ENCODE measurements at places on chromosomes 2 and 18.

DNA sequence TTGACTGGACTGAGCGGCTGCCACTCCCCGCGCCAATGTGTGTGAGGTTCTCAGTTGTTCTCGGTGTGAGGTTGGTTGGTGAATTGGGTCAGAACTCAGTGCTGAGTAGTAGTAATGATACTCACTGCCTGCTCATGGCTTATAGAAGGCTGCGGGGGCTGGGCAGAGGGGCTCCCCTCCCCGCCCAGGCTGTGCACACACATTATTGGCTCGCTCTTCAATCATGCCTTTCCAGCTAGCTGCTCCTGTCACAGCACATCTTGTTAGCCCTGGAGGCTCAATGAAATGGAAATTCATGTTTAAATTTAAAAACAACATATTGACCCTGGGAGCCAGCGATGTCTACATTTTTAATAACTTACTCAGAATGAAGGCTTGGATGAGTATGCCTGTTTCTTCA, 152.8 kb downstream of the CELF4 start:
- DNase-seq = no peak

DNA sequence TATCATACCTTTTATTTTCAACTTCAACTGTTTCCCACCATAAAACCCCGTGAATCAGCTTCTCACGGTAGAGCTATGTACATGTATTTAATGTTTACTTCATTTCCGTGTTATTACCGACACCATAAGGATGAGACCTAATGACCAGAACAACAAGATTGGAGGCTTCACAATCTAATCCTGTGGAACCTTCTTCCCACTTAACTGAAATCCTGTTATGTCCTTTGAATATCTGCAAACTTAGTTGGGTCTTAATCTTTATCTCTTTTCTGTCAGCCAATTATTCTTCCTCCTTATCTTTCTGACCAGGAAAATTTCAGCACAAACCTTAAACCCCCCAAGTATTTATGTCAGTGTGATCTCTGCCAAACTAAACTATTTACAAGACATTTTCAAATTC, 214.4 kb downstream of the TMX3 start:
- no peak for DNase-seq

DNA sequence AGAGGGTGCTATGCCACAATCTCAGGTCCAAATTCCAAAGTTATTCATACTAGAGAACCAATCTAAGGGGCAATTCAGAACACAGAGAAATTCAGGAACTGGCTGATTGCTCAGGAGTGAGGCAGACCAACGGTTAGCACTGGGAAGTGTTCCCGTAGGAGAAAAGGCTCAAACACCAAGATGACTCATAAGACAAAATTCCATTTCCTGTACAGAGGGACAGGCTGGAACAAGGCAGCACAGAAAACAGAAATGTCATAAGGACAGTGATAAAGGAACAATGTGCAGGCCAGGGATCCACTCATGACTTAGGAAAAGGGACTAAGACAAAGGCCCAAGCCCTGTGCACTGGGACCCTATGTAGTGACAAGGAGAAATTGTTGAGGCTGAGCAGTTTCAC, 54.2 kb downstream of the PDE1A start:
- no peak for DNase-seq

- DNase-seq = no peak
Observed at GRCh38 chr2:148726228-148726627, 81.7 kb downstream of the EPC2 start.

GRCh38 chr2:29349316-29350030, 234.3 kb downstream of the CLIP4 start:
- no peak for DNase-seq

DNA sequence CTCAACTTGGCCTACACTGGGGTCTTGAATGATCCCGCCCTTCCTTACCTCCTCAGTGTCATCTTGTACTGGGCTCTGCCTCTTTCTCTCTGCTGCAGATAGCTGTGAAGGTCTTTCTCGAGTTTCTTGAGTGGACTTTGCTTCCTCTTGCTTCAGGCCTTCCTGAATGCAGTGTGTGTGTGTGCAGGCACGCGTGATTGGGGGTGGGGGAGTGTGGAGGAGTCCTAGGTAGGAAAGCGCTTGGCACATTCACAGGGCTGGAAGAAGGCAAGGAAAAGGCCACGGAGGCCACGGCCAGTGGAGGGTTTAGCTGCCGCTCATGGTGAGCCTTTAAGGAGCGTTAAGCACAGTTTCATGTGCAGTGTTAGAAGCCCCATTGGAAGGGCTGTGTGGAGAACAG, 5.5 kb downstream of the RALB start:
- no peak for DNase-seq

DNA sequence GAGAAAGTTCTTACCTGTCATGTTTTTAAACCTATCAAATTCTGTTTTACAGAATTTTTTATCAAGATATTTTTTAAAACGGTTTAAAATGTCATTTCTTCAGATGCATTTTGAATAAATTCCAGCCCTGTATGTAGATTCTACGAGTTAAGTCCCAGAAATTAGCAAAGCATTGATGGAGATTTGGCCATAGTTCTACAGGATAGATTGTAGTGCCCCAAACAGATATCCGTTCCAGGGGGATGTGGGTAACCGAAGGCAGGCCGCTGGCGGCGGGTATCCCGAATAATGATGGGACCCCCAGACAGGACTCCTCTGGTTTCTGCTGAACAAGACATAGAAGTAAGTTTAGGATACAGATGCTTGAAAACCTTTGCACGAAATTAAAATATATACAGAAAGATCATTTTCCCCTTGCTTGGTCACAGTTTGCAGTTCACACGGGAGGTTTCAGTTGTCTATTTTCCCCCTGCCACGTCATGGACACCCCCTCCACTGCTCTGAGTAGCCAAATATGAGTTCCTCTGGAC, 755 bp downstream of the NOL4 start:
- DNase-seq = no peak

- DNase-seq = no peak
Observed at GRCh38 chr2:152804687-152805408, 86.4 kb downstream of the ARL6IP6 start.

DNA sequence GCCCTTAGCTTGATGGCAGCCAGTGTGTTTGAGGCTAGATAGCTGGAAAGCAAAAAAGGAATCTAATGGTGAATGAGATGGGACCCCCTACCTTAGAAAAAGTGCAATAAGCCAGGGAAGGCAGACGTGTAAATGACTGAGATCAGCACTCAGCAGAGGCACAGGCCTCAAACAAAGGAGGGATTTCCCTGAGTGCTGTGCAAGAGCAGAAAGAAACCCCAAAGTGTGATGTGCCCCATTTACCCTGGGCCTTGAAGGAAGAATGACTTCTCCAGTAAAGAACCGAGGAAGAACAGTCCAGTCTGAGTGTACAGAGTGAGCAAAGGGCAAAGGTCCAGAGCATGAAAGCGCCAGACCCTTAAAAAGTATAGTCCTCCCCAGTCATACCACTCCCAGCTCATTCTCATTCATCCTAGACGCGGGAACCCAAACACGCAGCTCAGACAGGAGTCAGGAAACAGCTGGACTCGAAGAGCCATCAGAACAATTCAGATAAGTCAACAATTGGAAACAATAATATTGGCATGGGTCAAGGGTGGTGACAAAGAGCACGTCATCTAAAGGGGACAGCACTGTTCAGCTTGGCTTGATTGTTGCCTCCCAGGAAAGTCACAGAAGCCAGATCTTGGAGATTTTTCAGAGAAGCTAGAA, 121.7 kb downstream of the INO80D start:
- DNase-seq = no peak

- no peak for DNase-seq
Observed at GRCh38 chr2:176088048-176088936, 4.2 kb upstream of the HOXD13 start.

DNA sequence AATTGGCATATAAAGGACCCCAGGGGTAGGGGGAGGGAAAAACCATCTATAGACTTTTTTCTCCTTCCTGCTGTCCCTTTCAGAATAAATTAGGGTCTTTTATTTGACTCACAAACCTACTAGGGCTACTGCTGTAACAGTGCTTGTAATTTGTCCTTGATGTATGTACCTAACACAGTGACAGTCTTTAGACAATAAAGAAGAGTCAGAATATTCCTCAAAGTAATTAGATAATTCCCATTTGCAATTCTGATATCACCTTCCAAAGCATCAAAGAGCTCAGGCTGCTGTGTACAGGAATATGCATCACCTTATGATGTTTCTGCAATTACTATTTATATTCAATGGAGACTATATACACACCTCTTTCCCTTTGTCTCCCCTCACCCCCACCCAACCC, 161.7 kb downstream of the MREG start:
- DNase-seq = no peak

DNA sequence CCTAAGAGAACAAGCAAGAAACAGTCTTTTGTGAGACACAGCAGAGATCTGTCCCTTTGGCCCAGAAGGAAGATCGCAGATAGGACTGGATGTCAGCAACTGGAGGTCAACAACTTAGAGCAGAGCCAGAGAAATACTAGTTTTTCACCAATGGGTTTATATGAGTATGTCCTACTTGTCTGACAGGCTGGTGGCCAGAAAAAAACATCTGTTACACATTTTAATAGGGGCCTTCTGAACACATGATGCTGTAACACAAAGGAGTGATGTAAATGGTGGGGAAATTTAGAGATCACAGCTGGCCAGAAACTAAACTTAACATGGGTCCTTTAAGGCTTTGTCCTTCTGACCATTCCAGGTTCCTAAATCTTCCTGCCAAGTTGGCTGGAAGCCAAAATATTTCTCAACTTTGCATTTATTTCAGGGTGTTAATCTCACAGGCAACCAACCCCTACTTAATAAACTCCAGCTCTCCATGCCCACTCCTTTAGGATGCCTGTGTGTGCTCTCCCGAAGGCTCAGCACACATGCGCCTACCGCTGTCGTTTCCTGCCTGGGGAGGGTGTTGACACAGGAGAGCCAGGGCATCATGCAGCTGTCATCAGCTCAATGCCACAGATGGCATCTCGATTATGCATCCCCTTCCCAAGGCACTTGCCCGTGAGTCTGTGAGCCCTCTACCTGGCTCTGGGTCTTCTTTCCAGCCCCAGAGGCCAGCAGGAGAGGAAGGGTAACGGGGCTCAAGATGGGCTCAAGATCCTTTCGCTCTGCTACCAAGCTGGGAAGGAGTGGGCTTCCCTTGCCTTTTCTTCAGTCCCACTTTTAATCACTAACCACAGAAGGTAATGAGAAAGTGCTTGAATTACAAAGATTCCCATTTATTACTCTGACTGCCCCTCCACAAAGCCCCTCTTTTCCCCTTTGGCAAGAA, 252.5 kb downstream of the ETAA1 start:
- DNase-seq = no peak

DNA sequence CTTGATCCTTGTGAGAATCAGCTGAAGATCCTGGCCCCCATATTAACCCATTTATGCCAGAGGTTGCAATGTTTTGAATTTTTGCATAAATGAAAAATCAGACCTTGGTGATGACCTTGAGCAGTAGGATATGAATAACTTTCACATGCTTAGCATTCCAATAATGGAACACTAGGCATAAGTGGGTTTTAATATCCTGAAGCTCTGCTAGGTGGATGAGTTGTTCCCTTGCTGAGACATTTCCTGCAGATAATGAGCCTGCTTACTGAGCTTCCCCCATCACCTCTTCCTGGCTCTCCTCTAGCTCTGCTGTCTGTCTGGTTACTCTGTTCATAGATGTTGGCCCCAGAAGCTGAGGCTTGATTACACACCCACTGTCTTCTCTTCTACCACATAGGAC, 25.5 kb upstream of the SEC11C start:
- no peak for DNase-seq

DNA sequence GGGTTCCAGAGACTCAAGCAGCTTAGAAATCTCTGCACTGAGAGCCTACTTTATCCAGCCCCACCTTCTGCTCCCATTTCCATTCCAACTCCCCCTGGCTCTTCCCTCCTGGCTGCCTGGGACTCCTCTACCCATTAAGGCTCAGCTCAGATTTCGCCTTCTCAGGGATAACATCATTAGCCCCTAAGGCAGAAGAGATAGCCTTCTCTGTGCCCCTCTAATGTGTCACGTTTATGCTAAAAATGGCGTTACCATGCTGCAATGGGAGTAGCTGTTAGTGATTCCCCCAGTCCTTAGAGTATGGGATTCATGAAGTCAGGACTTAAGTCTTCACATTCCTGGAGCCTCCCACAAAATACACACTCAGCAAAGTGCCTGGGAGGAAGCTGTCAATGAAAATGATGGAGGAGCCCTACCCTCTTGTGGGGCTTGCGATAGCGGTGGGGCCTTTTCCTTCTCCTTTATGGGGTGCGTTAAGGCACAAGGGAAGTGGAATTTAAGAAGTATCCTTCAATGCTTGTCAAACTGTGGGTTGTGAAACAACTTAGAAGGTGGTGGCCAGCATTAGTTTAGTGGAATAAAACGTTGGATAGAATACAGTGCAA, 144.7 kb upstream of the COPS8 start:
- DNase-seq = no peak

GRCh38 chr2:144924827-144925226, 404.9 kb upstream of the ZEB2 start:
- no peak for DNase-seq

DNA sequence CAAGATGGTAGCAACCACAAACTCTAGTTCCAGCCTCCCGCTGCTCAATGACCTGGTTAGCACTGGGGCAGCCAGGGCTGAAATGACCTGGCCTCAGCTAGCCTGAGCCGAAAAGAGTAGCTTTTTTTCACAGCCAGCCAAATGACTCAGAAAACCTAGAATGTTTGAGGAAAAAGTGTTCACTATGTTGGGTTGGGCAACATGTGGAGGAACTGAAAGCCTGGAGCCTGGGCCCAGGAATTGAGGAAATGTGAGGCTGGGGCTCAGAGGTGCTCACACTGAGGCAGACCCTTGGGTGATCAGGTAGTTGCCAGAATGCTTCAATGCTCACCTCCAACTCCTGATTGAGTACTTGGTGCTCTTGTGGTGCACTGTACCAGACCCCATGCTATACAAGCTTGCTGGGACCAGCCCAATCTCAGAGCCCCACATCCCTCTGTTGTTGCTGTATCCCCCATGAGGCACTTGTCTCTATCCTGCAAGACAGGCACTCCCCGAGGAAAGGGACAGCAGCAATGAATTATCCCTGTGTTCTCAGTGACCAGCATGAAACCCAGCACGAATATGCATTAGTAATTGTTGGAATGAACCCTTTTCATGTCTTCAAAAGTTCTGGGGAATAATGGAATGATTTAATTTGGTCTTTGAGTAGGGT, 116.2 kb downstream of the USP34 start:
- DNase-seq = no peak

- DNase-seq = no peak
Observed at GRCh38 chr18:26091047-26091630, 726 bp upstream of the SS18 start.

- no peak for DNase-seq
Observed at GRCh38 chr18:70382017-70382416, 93.2 kb downstream of the SOCS6 start.

All from activated CD4-positive, CD25-positive, alpha-beta regulatory T cell treated with anti-CD3 and anti-CD28 coated beads, Interleukin-2, amount 50 U/mL, for 16 hours (primary cell).